ENCODE measurements at places on chromosomes 12 and 14.

- no peak for DNase-seq
These were observed 11.2 kb upstream of the MAGOHB start for GRCh38 chr12:10624605-10625004.

DNA sequence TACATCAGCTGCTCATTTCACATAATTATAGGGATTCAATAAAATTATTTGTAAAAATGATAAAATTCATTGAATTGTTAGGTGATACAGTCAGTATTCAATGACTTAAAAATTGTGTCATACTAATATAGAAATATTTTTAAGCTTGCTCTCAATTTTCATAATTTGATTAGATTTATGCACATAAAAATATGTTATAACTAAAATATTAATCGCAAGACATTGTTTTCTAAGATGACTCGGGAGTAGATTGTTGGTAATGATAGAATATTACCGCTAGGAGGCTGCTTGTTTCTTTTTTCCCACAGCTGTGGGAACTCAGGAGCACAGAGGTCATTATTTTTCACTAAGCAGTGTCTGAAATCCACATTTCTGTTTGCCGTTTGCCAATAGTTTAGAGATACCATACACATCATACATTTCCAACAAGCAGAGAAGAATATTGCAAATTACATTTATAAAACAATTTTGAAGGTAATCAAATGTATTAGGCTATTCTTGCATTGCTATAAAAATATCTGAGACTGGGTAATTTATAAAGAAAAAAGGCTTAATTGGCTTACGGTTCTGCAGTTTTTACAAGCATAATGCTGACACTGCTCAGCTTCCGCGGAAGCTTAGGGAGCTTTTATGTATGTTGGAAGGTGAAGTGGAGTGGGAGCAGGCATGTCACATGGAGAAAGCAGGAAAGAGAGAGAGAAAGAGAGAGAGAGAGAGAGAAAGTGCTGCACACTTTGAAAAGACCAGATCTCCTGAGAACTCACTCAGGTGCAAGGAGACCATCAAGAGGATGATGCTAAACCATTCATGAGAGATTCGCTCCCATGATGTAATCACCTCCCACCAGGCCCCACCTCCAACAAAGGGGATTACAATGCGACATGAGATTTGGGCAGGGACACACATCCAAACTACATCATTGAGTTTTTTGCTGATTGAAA is 9.2 kb downstream of the CD69 start:
- no peak for DNase-seq

- DNase-seq = no peak
These were observed 114.2 kb downstream of the DAD1 start for GRCh38 chr14:22474730-22475351.

DNA sequence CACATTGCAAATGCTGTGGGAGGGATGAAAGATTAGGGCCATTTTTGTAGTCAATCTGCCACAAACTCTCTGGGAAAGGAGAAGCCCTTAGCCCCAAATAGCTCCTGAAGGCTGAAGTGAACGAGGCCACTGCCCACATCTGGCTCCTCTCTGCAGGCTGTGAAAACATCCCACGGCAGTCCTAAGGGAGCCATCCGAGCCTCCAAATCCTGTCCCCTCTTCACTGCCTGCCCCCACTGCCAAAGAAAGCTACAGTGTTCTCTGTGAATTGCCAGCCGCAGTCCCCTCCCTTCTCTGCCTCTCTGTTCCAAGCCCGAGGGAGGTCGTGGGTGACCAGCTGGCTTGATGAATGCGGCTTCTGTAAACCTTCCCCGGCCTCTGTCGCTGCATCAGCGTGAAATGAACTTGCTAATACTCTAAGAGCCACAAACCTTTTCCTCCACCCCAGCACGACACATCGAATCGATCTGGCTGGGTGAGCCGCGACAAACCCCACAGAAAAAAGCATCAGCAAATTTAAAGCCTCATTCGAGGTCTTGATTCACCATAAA is 180.7 kb upstream of the NRXN3 start:
- no peak for DNase-seq

DNA sequence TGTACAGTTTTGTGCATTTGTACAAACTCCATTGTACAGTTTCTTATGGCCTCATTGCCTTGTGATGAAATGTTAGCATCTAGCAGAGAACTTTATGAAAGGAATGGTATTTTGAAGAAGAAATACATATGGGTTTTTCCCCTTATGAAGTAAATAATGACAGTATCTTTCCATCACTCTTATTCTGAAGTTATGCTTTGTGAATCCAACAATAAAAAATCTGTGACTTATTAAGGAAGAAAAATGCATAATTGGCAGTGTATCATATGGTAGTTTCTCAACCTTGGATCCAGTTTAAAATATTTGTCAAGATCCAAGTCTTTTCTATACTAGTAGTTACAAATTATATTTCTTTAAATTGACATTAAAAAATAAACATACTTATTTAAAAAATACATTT is 859.1 kb upstream of the FLRT2 start:
- peak; percentile 5 for DNase-seq

GRCh38 chr12:95116773-95117172 is 43.4 kb upstream of the NR2C1 start:
- peak; percentile 44 for DNase-seq

DNA sequence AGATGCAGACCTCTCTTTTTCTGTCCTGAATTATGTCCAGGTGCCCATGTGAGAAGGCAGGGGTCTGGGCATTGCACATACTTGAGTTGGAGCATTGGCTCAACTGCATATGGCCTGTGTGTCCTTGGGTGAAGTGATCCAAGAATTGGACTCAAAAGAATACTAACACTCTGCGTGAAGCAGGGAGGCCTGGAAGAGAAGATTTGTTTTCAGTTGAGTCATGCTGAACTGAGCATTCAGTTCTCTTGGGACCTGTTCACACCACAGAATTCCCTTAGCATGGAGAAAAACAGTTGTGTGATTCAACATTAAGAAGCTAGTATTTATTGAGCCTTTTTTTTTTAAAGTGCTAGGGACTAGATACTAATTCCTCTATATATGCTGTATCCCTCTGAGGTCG is 164.7 kb upstream of the TBX3 start:
- DNase-seq = peak; percentile 96

- no peak for DNase-seq
These were observed 9.0 kb downstream of the ACTN1 start for GRCh38 chr14:68970038-68970612.

DNA sequence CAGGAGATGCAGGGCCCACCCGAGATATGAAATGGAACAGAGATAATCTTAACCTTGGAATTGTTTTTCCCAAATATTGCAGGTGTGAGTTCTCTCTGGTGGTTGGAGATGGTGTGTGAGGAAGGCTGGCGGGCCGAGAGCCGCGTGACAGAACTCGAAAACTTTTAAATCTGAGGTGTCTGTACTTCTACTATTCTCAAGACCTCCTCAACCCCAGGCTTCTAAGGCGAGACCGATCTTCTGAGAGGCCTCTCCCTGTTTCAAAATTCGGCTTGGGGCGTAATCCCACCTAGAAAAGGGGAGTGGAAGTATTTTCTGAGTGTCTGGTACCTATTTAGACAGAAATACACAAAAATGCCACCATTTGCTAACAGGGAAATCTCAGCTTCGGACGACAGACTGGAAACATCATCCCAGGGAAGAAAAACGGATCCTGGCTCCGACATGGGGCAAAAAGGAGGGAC is 611 bp downstream of the SARNP start:
- DNase-seq = no peak

DNA sequence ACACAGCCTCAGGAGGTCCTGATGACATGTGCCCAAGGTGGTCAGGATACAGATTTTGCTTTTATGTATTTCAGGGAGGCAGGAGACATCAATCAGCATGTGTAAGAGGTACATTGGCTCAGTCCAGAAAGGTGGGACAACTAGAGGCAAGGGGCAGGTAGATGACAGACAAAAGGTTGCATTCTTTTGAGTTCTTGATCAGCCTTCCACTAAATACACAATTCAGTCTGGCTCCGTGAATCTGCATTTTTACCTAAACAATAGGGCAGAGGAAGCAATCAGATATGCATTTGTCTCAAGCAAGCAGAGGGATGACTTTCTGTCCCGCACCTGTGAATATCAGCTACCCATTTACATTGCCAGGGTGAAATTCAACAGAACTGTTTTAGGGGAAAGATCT is 178.6 kb downstream of the KSR2 start:
- DNase-seq = no peak

GRCh38 chr12:125096894-125097293 is 31.7 kb downstream of the AACS start:
- DNase-seq = no peak

DNA sequence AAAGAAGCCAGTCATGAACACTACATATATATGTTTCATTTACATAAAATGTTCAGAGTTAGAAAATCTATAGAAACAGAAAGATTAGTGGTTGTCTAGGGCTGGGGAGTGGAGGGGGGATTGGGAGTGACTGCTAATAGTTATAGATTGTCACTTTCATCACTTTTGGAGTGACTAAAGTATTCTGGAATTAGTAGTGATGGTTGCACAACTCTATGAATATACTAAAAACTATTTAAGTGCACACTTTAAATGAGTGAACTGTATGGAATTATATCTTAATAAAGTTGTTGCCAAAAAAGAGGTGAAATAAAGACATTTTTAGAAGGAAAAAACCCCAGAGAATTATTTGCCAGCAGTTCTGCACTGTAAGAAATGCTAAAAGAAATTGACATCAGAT is 9.5 kb downstream of the CATSPERB start:
- no peak for DNase-seq

DNA sequence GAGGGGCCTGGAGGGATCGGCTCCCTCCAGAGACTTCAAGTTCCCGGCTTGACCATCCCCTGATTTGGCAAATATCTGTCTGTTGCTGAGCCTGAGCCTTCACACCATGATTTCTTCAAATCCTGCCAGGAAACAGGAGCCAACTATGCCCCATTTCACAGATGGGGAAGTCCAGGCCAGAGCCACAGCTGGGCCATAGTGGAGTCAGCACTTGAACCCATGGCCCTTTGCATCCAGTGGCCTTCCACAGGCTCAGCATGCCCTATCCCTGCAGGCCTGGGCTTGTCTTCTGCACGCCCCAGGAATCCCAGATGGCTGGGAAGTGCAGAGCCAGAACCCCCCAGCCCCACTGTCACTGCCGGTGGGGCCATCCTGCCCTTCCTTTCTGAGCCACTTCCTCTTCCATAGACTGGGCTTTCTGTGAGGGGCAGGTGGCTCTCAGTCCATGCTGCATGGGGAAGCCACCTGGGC is 44.9 kb downstream of the CYP46A1 start:
- DNase-seq = peak; percentile 81

DNA sequence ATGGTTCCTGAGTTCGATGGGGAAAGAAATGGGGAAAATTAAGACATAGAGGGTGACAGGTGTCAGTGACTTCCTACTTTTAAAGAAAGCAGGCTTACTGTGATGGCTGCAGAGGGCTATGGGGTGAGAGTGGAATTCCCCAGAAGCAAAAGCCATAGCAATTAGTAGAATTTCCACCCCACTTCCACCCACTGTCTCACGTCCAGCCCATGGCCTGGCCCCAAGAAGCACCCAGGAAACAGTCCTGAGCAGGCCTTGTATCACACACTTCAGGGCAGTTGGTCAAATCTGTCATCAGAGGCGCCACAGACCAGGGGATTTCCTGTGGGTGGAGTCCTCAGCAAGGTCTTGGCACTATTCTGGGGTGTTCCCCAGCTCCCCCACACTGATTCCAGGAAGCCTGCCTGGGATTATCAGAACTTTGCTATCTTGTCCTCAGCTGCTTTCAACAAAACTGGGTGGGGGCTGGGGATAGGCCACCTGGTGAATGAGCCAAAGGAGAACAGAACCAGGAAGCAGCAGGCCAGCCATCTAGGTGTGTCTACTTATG is 120.1 kb upstream of the CCND2 start:
- no peak for DNase-seq

- DNase-seq = peak; percentile 83
These were observed 95.9 kb downstream of the SETD3 start for GRCh38 chr14:99384450-99385417.

DNA sequence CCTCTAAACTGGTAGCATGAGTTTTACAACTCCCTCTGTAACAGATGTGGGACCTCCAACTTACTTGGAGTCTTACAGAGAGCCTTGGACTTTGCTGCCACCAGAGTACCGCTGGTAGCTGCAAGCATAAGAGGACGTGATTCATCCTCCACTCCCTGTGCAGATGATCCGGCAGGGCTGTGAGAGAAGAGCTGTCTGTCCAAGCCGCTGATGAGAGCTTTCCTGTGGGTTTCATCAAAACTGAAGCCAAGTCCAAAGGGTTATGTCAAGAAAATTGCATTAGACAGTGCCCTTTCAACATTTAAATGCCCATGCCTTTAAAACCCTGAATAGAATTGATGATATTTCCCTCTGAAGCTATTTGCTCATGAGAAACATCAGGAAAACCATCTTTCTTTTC is 85.8 kb downstream of the LLPH start:
- no peak for DNase-seq

GRCh38 chr12:52010692-52011601 is 4.2 kb downstream of the TAMALIN start:
- peak; percentile 81 for DNase-seq

GRCh38 chr12:105983622-105984320 is 155.0 kb downstream of the NUAK1 start:
- DNase-seq = no peak

DNA sequence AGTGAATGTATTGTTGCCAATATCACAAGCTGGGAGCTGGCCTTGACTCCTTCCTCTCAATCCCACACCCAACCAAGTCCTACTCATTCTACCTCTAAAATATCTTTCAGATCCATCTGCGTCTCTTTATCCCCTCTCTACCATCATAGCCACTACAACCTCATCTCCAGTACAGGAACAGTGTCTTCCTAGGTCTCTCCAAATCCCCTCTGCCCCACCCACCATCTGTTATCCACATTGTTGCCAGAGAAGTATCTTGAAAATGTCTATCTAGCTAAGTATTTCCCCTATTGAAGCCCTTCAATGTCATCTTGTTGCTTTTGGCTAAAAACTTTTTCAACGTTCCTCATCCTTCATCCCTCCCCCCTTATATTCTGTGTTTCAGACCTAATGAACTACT is 244.7 kb downstream of the C12orf75 start:
- DNase-seq = no peak

DNA sequence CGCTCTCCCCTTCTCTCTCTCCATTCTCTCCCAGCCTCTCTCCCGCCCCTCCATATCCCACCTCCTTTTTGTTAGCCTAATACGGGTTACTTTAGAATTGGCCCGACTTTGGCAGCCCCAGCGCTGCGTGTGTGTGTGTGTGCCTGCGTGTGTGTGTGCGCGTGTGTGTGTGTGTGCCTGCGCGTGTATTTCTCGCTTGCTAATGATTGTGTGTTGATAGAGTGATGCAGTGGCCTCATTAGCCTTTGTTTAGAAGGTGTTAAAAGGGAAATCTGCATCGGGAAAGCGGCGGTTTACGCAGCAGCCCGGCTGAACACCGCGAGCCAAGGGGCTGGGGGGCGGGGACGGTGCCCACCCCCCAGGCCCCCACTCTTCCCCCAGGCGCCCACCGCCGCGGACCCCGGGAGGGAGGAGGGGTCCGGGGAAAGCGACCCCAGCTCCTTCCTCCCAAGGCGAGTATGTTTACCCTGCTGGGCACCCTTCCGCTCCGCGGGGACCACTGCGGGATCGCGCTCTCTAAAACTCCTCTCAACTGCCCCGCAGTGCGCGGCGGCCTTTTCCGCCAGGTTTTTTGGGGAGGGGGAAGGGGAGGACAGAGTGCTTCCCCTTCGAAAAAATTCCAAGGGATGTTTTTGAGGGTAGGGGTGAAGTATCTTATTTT is 6.8 kb upstream of the LHX5 start:
- DNase-seq = peak; percentile 69

GRCh38 chr12:6538420-6539313 is 4.3 kb downstream of the GAPDH start:
- DNase-seq = peak; percentile 72

Measured in osteoblast (primary cell).